ENCODE measurements at places on chromosomes 11 and 22.
A peak's percentile ranks its signal among the peaks of the same experiment; 100 is the strongest.

GRCh38 chr11:70948855-70949531, 303.4 kb downstream of the SHANK2 start:
- no peak for DNase-seq

- no peak for DNase-seq
These were observed 126.3 kb downstream of the RRAS2 start for GRCh38 chr11:14232652-14233051.

- DNase-seq, result no peak
These were observed 294.0 kb upstream of the CTSC start for GRCh38 chr11:88631497-88631896.

DNA sequence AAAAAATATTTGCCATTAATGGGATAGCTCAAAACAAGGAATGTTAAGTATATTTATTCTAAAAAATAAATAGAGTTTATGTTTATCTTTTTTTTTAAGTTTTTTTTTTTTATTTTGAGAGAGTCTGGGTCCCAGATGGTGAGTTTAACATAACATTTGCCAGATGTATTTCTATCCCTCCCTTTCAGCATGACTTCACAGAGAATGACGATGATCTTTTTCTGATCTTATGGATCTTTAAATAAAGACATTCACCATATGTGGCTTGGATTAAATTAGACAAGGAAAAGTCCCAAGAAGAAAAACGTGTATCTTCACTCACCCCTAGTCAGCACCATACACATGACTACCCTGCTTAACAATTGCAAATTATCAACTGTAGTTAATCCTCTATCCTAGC, 839.8 kb upstream of the CNTN5 start:
- DNase-seq, result no peak

DNA sequence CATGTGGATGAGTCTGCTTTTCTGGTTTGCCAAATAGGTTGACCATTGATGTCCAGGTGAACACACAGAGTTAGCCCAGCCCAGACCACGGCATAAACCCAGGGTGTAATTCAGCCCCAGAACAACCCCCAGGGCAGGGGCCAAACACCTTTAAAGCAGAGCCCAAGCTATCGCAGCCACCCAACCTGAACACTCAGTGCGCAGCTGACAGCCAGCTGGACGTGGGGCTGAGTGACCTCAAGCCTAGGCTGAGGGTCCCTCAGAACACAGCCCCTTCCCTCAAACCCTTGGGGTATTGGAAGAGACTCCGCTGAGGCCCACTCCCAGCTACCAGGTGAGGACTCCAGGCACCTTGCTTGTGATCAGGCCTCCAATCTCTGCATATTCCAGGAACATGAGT, 161.5 kb upstream of the NECTIN1 start:
- no peak for DNase-seq

GRCh38 chr11:65473278-65473860, 25.5 kb upstream of the MALAT1 start:
- DNase-seq, result no peak

- peak; percentile 15 for DNase-seq
These were observed 13.8 kb downstream of the TOM1 start for GRCh38 chr22:35313311-35314121.

DNA sequence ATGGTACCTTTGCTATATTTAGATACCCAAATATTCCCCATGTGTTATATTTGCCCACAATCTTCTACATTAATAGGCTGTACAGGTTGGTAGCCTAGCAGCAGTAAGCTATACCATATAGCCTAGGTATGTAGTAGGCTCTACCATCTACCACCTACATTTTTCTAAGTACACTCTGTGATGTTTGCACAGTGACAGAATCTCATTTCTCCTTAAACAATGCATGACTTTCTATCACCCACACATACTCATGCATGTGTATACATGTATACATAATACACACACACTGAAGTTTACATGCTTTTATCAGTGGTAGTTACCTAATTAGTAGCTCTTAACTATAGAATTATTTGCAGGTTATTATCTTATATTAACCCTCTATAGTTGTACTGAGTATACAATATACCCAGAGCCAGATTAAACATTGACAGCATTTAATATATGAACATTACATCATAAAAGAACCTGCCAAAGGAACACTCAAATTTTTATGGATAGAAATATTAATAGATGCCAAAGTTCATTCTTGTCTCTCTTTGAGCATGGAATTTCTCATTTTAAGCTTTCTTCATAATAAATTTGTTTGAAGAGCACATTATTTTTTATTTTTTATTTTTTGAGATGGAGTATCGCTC, 51.4 kb downstream of the ELP4 start:
- no peak for DNase-seq

DNA sequence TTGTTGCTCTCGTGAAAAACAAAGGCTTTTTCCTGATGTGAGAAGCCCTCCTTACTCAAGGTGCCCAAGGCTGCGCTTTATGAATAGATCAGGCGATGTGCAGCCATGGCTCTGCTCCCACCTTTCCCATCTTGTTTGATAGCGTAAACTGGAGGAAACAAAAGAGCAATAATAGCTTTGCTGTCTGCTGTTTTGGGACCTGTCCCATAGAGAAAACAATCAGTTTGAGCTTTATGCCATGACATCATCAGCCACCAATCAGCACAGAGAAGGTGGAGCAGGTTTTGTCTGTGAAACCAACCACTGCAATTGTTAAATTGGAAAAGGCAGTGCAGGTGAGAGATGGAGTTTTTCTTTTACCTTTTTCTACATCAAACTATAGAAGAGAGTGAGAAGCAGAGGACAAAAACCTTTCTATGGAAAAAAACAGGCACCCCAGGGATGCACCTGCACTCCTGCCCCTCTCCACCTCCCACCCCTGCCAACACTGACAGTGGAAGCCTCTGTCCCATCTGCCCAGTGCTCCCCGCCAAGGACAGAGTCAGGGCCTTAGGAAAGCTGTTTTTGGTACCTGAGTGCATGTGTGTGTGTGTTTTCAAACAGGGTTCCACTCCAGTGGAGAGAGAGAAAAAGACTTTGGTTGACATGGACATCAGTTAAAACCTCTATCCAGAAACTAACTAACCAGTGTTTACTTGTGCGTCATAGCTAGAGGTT, 80.7 kb downstream of the MICAL3 start:
- DNase-seq, result no peak

- no peak for DNase-seq
These were observed 66.7 kb upstream of the CLTCL1 start for GRCh38 chr22:19358195-19358594.

GRCh38 chr11:65844231-65844872, 10.6 kb downstream of the SNX32 start:
- no peak for DNase-seq

GRCh38 chr11:123425367-123425766, 4.7 kb upstream of the GRAMD1B start:
- DNase-seq, result no peak

DNA sequence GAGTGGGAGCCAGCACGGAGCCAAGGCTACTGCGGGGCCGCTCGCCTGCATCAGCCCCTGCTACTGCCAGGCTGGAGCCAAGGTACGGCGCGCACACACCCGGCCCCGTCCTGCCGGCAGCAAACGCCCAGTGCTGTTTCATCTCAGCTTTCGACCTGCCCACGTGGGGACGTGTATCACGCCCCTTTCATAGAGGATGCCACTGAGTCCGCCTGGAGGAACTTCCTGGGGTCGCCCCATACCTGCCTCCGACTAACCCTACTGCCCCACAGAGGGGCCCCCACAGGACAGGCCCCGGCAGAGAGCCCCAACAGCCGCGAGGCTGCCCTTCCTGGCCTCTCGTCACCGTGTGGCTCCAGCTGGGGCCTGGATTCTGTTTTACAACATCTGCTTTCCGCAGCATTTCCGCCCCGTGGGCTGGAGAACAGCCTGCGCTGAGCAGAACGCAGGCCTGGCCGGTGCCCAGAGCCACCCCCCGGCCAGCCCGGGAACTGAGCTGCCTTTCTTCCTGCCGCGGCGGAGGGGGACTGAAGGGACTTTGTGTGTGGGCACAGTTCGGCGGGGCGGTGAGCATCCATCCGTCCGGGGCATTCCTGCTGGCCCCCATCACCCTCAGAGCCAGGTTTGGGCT, 22.9 kb upstream of the ARHGAP8 start:
- peak; percentile 96 for DNase-seq

DNA sequence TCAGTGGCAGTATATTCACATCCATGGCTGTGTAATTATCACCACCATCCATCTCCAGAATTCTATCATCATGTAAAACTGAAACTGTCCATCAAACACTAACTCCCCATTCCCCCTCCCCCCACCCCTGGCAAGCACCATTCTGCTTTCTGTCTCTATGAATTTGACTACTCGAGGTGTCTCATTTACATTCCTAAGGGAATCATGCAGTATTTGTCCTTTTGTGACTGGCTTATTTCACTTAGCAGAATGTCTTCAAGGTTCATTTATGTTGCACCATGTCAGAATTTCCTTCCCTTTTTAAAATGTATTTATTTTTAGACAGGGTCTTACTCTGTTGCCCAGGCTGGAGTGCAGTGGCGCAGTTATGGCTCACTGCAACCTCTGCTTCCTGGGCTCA, 20.3 kb downstream of the DERL3 start:
- no peak for DNase-seq

DNA sequence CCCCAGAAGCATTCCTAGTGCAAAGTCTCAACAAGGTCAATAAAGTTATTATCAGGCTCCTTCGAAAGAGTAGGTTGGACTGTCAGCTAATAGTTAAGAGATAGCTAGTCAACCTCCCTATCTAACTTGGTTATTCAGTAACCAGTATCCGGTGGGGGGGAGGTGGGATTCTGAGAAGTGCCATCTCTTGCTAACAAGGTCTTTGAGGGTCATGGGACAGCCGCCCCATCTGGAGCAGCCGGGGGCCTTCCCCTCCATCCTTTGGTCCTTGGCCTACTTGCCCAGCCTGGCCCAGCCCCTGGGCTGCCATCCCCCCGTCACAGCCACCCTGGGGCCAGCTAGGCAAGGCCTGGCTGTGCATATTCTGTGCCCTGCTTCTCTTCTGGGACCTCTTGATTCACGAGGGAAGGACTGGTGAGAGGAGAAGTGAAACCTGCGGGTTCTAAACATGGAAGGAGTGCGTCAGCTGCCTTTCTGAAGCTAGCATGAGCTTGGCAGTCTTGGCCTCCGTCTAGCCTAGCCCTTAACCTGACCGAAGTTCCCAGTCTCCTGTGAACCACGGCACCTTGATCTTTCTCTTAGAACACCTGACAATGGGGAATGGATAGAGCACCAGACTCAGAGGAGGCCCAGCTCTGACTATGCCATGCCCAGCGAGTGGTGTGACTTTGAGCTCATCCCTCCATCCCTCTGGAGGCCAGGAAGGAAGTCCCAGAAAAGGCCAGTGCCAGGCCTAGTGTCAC, 9.3 kb downstream of the SLC37A2 start:
- no peak for DNase-seq

GRCh38 chr11:3686751-3687150, 15.6 kb upstream of the CHRNA10 start:
- DNase-seq, result no peak

DNA sequence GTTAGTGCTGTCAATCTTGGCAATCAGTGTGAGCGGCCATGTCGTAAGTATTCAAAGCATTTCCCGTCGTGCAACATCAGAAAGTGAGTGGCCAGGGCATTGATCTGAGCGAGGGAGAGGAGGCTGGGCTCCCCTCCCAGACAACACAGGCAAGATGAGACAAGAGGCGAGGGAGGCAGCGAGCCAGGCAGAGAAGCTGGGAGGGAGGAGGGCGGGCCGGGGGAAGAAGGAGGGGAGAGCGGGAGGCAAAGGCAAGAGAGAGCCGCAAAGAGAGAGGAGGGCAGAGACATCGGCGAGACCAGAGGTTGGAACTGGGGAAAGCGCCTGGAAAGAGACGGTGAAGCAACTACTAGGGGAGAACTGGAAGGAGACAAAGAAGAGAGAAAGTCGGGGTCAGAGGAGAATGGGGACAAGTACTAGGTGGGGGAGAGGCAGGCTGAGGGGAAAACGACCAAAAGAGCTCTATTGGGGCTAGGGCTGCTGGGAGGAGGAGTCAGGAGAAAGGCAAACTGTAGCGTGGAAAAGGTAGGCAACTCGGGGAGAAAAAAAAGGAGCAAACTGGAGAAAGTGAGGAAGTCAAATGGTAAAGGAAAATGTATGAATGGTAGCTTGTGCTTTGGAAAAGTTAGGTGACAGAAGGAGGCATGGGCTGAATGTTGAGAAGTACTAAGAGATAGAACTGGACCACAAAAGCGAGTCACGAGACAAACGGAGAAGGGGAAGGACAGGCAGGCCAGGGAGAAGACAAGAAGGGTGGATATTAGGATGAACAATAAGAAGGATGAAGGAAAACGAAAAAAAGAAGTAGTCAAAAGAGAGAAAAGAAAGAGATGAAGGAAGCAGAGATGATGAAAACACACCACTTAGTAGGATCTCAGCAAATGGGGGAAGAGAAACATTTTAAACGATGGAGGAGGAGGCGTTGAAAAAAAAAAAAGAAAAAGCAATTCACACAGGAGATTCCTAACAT, 130.5 kb upstream of the C11orf58 start:
- DNase-seq, result peak; percentile 91

DNA sequence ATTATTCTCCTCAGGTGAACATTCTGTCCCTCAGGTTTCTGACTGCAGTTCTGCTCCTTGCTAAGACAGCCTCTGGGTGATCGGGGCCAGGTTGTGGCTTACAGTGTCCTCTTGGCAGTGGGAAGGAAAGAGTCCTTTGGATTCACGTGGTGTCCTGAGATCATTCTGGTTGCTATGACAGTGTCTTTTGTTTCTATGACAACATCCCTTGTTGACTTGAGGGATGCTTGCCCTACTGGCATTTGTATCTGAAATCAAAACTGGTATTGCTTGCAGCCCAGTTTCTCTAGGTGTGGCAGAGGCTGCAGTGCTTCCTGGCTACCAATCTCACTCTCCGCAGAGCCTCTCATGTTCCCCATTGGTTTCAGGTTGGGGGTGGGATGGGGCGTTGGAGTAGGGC, 151.8 kb upstream of the CCDC90B start:
- DNase-seq, result no peak

- no peak for DNase-seq
These were observed 56.9 kb upstream of the PRSS23 start for GRCh38 chr11:86743223-86744118.

- no peak for DNase-seq
These were observed 23.9 kb downstream of the FADD start for GRCh38 chr11:70226967-70227366.

DNA sequence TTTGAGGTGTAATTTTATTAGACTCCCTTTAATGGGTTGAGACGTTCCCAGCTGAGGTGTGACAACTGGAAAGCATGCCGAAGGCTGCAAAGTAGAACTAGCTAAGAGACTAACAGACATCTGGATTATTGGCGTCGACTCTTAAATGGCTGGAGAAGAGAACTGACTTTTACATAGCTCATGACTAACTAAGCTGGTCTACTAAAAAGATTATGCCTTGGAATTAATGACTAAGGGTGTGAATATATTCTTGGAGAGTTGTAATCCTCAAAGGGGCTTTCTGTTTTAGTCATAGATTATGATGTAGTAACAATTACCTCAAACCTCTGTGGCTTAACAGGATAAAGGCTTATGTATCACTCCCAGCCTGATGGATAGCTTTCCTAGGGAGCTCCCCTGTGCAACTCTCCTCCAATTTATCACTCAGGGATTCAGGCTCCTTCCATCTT, 39.5 kb upstream of the SLC5A12 start:
- no peak for DNase-seq

DNA sequence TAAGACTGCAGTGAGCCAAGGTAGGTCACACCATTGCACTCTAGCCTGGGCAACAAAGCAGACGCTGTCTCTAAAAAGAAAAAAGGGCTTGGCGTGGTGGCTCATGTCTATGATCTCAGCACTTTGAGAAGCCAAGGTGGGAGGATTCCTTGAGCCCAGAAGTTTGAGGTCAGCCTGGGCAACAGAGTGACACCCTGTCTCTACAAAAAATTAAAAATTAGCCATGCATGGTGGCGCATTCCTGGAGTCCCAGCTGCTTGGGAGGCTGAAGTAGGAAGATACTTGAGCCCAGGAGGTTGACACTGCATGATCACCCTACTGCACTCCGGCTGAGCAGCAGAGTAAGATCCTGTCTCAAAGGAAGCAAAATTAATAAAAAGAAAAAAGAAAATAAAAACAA, 38.9 kb upstream of the RDX start:
- no peak for DNase-seq

Measured in lung (tissue), 17 donors.